ENCODE measurements at places on chromosomes 7 and 10. TPM values are rescaled to one million over a fixed set of nuclear protein-coding genes. Genes with fewer than 3 reads are reported as not detected.

GRCh38 chr7:68914006-68914405, 684.3 kb upstream of the AUTS2 start:
- DNase-seq = no peak

Gene GDI2
- total RNA-seq = 101 TPM

DNA sequence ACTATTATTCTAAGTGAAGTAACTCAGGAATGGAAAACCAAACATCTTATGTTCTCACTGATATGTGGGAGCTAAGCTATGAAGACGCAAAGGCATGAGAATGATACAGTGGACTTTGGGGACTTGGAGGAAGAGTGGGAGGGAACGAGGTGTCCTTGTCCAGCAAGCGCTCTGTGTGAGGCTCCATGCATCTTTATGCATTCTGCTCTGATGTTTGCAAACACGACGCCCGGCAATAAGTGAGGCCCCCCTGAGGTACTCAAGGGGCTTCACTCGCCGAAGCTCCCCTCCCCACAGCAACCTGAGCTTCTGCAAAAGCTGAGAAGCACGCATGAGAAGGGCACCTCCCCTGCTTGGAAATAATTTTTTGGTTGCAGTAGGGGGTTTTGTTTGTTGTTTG, 103.3 kb downstream of the LHPP start:
- no peak for DNase-seq

Gene UNCX
- not detected for total RNA-seq

- no peak for DNase-seq
These were observed 6.0 kb downstream of the RBP3 start for GRCh38 chr10:47354165-47354564.

DNA sequence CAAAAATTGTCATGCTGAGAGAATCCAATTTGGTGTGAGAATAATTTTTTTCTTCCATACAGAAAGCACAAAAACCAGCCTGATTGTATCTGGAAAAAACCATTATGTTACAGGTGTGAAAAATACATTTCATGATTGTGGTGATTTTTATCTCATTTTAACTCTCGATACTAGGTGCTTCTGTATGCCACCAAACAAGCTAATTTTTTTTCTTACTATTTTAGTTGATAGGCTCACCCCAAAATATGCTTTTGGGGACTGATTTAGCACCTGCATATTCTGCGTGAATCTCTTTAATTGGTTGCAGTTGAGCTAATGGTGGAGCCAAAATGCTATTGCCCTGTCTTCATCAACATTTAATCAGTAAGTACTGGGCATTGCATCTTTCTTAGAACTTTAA, 1.9 kb downstream of the DMTF1 start:
- no peak for DNase-seq

DNA sequence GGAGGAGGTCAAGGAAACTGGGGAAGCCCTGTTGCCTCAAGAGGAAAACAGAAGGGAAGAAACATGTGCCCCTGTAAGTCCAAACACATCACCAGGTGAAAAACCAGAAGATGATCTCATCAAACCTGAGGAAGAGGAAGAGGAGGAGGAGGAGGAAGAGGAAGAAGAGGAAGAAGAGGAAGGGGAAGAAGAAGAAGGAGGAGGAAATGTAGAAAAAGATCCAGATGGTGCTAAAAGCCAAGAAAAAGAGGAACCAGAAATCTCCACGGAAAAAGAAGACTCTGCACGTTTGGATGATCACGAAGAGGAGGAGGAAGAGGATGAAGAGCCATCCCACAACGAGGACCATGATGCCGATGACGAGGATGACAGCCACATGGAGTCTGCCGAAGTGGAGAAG, 82.7 kb upstream of the SAMD8 start:
- no peak for DNase-seq

DNA sequence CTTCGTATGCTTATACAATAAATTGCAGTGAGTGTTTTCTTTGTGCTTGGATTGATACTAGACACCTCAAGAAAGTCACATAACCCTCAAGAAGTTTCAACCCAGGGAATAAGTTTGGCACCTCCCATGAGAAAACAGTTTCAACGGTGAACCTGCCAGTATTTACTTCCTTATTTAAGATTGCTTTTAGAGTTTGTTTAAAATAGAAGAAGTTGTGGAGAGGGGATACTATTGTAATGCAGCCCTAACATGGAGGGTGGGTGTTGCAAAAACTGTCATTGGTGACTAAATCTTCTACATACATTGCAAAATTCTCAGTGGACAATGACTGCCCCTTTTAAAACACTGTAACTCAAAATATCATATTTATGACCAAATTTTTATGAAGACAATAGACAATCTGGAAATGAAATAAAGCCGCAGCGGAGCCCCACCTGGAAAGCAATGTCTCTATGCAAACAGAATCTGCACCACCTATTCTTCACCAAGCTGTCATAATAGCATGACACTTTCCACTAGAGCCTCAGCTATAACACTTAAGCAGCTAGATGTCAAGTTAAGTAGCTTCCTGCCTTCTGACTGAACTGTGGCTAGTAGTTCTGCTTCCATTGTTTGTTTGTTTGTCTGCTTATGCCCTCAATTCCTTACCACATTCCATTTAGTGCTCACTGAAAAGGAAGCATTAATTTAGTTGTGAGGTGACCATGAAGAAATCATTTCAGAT, 98.2 kb downstream of the MDFIC start:
- no peak for DNase-seq

- DNase-seq = no peak
These were observed 412 bp upstream of the PPIA start for GRCh38 chr7:44796034-44796503.

- no peak for DNase-seq
These were observed 154.0 kb upstream of the MKI67 start for GRCh38 chr10:128280271-128280670.

DNA sequence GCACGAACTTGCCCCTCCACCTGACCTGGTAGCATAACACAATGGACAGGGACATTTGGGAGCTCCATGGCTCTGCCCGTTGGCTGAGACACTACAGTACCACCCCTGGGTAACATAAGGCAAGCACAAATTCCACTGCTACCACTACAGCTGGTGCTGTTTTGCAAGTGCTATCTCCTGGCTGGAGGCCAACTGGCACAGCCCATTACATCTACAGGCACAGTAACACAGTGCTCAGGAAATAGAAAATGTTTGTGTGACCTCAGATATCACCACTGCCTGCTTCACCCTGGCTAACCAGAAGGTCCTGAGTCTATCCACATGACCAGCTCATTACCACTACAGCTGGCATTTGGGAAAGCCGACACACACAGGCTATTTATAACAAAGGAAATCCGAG, 631.1 kb upstream of the MBL2 start:
- peak; percentile 89 for DNase-seq

Gene SGCE
- total RNA-seq = 23.7 TPM

- no peak for DNase-seq
These were observed at the start of gene SPACDR for GRCh38 chr7:100464210-100464660. Gene SPACDR, minus strand, starts transcription at chr7:100464260. Its CDS starts 235 bp downstream, at chr7:100464025.

DNA sequence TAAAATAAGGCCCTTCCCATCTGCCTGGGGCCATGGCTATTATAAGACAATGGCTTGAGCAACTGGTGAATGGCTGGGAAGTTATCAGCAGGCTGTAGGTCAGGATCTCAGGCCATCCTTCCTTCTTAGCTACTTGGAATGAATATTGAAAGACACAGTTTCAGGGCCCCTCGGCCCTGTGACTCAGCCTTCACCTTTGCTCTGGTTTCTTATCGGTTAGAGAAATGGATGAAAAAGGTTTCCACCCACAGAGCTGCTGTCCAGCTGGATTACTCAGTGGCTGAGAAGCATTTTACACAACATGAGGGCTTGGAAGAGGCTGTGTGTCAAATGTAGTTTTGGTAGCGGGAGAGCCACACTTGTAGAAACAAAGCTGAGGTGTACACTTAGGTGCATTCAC, 9.4 kb downstream of the ACSL5 start:
- DNase-seq = no peak

Gene CYP2C19
- total RNA-seq = not detected

- DNase-seq = no peak
These were observed 35.3 kb downstream of the SLC16A9 start for GRCh38 chr10:59674215-59674836.

- DNase-seq = no peak
These were observed 289.0 kb downstream of the SNX13 start for GRCh38 chr7:17651341-17651740.

DNA sequence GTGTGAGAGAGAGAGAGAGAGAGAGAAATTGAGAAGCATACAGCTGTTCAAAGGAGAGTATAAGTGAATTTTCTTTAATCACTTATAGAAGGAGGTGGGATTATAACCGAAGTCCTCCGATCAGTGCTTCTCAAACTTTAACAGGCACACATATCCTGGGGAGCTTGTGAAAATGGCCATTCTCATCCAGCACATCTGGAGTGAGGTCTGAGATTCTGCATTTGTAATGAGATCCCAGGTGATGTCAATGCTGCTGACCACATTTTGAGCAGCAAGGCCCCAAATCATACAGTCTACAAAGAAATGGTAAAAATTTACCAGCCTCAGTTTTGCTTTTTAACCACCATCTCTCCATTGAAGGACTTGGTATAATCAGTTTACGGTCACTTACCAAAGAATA, 219.0 kb downstream of the PTEN start:
- DNase-seq = no peak

- no peak for DNase-seq
These were observed 33.6 kb downstream of the SUFU start for GRCh38 chr10:102537367-102537766.

Gene CACNB2
- total RNA-seq = 45.6 TPM

DNA sequence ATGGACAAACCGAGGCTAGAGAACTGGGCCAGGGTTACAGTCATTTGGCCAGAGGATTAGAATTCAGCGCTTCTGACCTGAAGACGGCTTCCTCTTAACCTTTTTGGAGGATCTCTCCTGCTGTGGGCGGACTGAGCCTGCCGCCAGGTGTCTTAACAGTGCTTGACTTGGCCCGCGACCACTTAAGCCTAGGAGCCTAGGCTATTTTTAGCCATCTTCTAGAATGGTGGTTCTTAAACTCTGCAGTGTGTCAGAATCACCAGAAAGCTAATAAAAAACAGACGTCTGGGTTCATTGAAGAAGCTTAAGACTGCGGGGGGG, 722 bp downstream of the MDH2 start:
- no peak for DNase-seq

DNA sequence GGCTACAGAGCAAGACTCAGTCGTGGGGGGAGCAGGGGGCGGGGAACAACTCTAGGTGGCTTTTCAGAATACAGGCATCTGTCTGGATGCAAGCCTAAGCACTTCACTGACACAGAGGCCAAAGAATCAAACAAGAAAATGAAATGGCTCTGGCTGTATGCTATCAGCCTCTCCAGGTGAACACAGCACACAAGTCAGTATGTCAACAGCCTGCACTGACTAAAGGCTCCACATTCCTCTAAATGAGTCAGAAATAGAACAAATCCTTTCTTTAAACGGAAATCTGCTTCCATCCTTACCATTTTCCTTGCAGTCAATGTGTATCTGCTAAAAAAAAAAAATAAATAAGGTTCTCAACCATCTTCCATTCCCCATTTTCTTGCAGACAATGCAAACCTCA, 88.3 kb downstream of the ARMH3 start:
- DNase-seq = no peak

GRCh38 chr7:80943342-80943741, 24.5 kb upstream of the SEMA3C start:
- DNase-seq = no peak

DNA sequence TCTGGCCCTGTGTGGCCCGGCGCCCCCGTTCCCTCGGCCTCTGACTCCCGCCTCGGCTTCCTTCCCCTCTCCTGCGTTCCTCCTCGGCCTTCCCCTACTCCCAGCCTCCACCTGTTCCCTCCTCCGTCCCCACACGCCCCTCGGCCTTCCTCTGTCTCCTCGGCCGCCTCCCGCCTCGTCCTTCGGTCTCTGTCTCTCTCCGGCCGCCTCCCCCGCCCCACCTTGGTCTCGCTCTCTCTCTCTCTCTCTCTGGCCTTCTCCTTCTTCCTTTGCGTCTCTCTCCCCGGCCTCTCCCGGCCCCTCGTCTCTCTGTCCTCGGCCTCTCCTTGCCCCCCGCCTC, 588 bp downstream of the GET4 start:
- no peak for DNase-seq

DNA sequence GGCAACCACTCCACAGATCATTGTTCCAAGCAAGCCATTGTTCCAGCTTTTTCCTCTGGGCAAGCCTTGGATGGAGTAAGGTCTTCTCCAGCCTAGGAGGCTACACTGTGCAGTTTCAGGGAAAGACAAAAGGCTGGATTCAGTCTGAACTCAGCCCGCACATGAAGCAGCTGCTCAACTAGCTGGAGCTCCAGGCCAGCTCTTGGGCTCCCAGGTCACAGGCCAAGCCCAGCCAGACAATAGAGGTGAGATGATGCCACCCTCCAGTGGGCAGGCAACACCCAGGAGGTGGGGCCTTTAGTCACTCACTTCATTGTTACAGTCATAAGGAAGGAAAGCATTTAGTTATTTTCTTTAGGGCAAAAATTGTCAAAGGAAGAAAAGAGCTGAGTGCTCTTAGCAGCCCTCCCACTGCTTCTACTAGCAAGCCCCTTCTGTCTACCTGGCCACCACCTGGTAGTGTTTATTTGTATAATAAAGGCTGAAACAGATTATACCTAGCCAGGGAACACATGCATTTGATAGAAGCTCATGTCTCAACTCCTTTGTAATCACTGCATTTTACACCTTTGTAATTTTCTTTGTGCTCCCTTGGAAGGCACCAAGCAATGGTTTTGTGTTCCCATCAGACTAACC, 253.4 kb downstream of the WDR11 start:
- DNase-seq = no peak

Gene C1GALT1
- 19.6 TPM for total RNA-seq

GRCh38 chr7:156777364-156778069, 115.5 kb downstream of the LMBR1 start:
- DNase-seq = no peak

- no peak for DNase-seq
These were observed 133.3 kb downstream of the CCDC3 start for GRCh38 chr10:12868229-12868628.

- DNase-seq = no peak
These were observed 18.6 kb upstream of the GTPBP4 start for GRCh38 chr10:969473-970150.

DNA sequence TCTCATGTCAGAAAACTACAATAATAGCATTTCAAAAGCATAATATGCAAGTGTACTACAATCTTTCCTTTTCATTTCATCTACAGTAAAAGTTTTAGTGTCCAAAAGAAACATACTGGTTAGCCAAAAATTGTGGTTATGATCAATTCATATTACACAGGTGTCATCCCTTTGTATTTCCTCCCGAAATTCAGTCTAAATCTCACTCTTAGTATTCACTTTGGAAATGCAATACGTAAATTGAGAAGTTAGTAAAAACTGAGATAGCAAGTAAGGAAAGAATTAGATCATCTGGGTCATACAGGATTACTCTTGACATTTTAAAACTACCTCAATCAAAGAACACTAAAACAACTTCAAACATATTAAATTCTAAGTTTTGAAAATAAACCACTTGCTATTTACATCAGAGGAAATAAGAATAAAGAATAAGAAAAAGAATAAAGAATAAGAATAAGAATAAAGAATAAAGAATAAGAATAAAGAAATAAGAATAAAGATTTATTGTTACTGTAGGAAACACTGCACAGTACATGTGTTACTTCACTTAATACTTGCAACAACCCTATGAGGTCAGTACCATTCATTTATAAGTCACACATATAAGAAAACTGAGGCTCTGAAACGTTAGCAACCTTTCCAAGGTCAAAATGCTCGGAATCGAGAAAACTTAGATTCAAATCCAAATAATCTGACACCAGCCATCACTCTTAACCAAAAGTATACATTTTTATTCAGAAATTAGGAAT, 10.5 kb downstream of the SNX13 start:
- no peak for DNase-seq

Gene AKR1B15
- not detected for total RNA-seq
